ENCODE measurements at places on chromosomes 12 and 14.

DNA sequence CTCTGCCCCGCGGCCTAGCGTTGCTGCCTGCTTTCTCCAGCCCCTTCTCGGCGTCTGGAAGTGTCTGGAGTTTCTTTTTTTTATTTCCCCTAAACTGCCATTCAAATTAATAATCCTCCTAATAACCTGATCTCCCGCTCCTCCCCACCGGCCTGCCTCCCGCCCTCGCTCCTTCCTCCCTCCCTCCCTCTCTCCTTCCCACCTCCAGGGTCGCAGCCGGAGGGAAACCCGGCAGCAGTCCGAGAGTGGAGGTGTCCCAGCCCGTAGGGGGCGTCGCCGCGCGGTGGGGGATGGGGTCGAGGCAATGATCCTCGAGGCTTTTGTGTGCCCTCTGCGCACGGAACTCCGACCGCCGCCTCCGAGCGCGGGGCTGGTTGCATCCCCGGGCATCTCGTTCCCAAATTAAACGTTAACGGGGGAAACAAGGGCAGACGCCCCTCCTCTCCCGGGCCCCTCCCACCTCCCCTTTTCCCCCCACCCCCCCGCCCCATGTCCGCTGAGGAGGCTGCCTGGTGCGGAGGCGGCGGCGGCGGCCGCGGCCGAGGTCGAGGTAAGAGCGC, 1.0 kb upstream of the SOCS2 start:
- no peak for DNase-seq

GRCh38 chr12:91722072-91722471, 423.6 kb downstream of the BTG1 start:
- DNase-seq, result no peak

GRCh38 chr12:3550839-3551238, 59.8 kb downstream of the PRMT8 start:
- no peak for DNase-seq

- DNase-seq, result no peak
Observed at GRCh38 chr14:100822532-100823296, 3.2 kb upstream of the MEG3 start.

GRCh38 chr12:117030187-117030900, 68.9 kb downstream of the TESC start:
- DNase-seq, result no peak

- DNase-seq, result no peak
Observed at GRCh38 chr12:129101404-129101803, 248.1 kb downstream of the GLT1D1 start.
